ENCODE measurements at places on chromosomes 12 and 14. TPM values are rescaled to one million over a fixed set of nuclear protein-coding genes. Genes with fewer than 3 reads are reported as not detected.

The ATF7IP gene
- 47.1 TPM for total RNA-seq

The NGB gene
- total RNA-seq = not detected

The RPGRIP1 gene
- total RNA-seq = 6.8 TPM

The TTC6 gene
- 88.2 TPM for total RNA-seq

The TNS2 gene
- 180 TPM for total RNA-seq

The ALX1 gene
- not detected for total RNA-seq

The ABCD2 gene
- not detected for total RNA-seq

The GLIPR1L2 gene
- total RNA-seq = 1.8 TPM

The CYP46A1 gene
- 6.5 TPM for total RNA-seq

The SERPINA3 gene
- 352 TPM for total RNA-seq

Data from prostate gland (tissue), 2 donors.